ENCODE measurements at places on chromosomes 4 and X.

DNA sequence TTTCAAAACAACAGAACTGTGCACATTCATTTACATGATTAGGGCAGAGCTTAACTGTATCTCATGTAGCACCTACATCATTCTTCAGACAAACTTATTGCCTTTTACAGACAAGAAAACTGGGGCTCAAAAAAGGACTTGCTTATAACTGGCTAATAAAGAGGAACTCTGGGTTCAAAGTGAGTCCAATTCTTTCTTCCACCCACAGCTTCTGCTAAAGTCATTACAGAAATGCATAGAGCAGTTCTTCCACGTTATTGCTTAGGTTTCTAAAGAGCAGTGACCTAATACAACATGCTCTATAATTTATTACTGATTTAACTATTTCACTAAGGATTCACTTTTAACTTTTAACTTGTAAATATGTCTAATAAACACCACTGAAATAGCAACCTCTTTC is 60.6 kb downstream of the ELOVL6 start:
- no peak for DNase-seq

DNA sequence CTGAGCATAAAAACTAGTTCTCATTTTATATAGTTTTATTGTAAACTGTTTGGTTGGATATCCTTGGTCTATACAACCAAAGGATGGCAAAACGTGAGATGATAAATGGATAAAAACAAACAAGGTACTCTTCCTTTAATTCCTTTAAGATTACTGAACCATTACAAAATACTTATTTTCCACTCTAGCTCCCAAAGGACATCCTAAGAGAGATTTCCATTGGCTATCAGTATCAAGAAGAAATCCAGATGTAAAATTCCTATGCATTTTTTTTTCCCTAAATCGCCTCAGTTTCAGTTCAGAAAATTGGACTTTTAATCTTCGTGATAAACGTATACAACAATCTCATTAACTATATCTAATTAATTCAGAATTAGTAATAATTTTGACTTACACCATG is 2.3 kb downstream of the FBXL5 start:
- no peak for DNase-seq

- no peak for DNase-seq
These were observed 150.6 kb upstream of the MBNL3 start for GRCh38 chrX:132639446-132639845.

DNA sequence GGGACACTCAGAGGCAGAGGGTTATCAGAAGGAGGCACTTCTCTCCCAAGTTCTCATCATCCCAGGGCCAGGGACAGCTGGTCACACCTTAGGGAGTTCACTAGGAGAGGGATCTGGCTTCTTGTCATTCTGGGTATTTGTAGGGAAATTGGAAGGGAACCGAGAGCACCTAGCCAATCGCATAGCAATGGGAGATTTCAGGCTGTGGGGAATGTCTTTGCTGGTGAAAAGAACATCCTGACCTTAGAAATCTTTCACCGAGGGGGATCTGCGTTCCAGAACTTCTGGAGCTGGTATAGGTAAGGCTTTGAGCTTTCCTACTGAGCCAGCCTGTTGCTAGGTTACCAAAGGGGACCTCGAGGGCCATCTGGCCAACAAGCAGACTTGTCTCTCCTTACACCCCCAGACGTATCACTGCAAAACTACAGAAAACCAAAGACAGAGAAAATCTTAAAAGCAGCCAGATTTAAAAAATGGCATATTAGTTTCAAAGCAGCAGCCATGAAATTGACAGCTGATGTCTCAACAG is 6.8 kb downstream of the HTT-AS start:
- DNase-seq, result no peak

DNA sequence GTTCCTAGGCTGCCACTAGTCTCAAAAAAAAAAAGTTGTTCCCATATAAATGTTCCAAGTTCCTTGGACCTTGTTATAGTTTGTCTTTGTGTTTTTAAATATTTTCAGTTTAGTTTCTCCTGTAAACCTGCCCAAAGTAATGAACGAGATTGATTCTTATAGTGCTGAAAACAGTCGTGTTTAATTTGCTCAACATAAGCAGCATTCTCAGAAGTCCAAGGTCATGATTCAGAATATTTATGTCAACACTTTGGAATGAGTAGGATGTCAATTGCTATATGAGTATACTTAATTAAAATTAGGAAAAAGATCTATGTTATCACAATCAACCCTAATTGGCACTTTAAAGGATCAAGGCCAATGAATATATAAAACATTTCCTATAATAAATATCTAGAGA is 510.9 kb downstream of the PPP4R3C start:
- DNase-seq, result no peak

GRCh38 chr4:181890911-181891310 is 352.3 kb upstream of the TENM3 start:
- no peak for DNase-seq

GRCh38 chr4:75658876-75659275 is 14.3 kb downstream of the G3BP2 start:
- no peak for DNase-seq

DNA sequence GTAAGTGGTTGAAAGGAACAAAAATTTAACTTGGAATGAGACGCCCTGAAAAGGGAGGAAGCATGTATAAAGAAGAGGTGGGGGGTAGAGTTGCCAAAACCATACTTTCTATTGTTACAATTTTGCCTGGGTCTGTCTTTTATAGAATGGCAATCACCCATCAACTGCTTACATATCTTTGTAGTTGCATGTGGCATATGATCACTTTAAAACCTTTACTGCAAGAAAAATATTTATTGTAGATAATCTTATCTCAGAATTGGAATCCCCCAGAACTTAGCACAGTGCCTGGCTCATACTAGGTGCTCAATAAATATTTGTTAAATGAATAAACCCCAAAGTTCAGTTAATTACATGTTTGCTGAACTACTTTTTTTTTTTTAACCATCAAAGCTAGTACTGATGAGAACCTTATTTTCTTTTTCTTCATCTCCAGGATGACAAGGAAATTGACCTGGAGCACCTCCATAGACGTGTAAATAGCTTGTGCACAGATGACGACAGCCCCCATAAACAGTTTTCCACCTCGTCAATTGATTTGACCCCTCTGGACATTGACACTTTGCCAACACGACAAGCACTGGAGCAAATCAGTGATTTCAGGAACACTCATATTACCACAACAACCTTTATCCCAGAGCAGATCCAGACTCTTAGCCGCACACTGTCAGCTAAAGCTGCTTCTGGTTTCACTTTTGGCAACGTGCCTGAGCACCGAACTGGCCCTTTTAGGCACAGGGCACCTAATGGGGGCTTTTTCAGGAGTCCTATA is 56.7 kb upstream of the ATOH1 start:
- no peak for DNase-seq

DNA sequence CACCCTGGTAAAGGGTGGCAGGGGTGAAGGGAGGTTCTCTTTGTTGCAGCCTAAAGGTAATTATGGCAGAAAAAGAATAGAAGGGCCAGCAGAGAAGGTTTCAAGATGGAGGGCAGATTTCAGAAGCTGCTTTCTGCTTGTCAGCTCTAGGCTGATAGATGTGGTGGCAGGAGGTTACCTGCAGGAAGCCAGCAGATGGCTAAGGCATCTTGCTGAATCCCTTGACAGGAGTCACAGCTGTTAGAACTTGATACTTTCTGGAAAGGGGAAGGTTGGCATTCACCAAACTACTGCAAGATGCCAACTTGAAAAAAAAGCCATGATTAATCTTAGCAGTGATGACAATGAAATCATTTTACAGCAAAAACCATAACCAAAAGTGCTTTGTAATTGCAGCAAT is 69.5 kb upstream of the CBLL2 start:
- no peak for DNase-seq

GRCh38 chr4:145681956-145682355 is 2.0 kb downstream of the C4orf51 start:
- DNase-seq, result no peak

DNA sequence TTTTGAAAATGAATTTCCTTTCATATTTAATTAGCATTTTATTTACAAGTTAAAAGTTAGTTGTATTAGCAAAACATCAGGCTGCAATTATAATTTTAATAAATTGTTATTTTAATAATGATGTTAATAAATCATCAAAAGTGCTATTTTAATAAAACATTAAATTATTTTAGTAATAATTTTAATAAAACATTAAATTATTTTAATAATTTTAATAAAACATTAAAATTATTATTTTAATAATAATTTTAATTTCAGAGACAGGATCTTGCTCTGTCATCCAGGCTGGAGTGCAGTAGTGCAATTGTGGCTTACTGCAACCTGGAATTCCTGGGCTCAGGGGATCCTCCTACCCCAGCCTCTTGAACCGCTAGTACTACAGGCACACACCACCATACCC is 10.8 kb downstream of the RAP2C start:
- DNase-seq, result no peak

DNA sequence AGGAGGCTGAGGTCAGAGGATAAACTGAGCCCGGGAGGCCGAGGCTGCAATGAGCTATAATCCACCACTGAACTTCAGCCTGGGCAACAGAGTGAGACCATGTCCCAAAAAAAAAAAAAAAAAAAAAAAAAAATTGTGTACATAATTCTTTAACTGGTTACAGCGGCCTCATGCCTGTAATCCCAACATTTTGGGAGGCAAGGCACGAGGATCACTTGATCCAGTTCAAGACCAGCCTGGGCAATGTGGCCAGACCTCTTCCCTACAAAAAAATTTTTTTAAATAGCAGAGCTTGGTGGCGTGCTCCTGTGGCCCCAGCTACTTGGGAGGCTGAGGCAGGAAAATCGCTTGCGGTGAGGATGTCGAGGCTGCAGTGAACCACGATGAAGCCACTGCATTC is 9.3 kb downstream of the KLHL15 start:
- DNase-seq, result no peak

GRCh38 chrX:114332766-114333165 is 251.1 kb upstream of the HTR2C start:
- DNase-seq, result no peak

- DNase-seq, result no peak
These were observed 597.6 kb upstream of the CPEB2 start for GRCh38 chr4:14404730-14405129.

DNA sequence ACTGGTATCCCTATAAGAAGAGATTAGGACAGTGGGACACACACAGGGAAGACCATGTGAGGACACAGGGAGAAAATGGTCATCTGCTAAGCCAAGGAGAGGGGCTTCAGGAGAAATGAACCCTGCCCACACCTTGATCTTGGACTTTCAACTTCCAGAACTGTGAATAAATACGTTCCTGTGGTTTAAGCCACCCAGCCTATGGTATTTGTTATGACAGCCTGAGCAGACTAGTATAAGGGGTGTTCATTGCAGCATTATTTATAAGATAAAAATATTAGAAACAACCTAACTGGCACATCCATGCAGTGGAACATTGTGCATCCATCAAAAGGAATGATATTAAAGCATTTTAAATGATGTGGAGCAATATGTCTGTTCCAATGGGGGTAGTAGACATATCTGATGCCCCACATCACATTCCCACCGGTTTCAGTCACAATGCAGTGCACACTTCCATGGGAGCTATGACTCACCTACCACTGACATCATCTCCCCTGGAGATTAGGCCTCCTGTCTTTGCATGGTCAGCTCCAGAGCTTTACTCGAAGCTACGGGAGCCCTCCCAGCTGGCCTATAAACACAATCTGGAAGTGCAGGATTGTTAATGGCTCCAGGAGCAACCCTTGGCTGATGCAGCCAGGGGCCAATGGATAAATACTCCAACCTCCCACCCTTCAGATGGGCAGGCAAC is 38.9 kb upstream of the MAMLD1 start:
- no peak for DNase-seq

DNA sequence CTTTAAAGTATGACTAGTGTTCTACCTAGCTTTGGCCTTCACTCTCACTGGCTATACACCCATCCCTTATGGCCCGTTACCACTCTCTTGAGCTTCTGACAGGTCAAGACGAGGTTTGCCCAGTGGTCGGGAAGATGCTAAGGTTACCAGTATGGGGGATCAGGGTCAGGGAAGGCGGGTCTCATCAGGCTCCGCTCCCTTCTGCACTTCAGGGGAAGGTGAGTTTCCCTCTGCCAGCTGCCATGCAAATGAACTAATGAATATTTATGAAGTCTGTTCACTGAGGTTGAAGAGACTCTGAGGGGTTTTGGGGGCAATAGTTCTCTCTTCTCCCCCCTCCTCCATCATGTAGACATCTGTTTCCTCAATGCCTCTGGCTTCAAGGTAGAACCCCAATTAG is 6.6 kb downstream of the EFNB1 start:
- no peak for DNase-seq

DNA sequence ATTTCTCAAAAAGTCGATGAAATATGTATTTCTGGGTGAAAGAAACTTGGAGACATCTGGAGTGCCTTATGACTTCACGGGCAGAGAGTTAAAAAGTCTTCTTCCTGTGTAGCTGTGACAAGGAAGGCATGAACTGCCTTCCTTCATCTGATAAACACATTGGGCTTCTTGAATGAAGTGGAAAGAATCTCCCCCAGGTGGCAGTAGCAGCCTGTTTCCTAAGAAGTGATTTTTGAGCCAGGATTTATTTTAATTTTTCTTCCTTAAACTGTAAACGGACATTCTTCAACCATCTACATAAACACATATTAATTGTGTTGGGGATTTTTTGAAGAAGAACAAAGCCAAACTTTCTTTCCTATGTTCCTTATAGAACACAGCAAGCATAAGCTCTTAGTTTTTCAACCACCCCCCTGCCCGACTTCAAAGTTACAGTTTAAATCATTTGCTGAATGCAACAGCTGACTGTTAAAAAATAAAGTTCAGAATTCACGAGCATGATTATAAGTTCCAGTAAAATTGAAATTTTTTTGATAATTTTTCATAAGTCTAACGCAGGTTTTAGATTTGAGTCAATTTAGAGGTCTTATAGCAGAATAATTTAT is 980 bp upstream of the GIMD1 start:
- no peak for DNase-seq

- no peak for DNase-seq
These were observed 56.2 kb downstream of the PROM1 start for GRCh38 chr4:16027626-16028025.

GRCh38 chr4:108891896-108892590 is 129.2 kb upstream of the ETNPPL start:
- DNase-seq, result no peak
